ENCODE measurements at places on chromosomes 12 and 14.

DNA sequence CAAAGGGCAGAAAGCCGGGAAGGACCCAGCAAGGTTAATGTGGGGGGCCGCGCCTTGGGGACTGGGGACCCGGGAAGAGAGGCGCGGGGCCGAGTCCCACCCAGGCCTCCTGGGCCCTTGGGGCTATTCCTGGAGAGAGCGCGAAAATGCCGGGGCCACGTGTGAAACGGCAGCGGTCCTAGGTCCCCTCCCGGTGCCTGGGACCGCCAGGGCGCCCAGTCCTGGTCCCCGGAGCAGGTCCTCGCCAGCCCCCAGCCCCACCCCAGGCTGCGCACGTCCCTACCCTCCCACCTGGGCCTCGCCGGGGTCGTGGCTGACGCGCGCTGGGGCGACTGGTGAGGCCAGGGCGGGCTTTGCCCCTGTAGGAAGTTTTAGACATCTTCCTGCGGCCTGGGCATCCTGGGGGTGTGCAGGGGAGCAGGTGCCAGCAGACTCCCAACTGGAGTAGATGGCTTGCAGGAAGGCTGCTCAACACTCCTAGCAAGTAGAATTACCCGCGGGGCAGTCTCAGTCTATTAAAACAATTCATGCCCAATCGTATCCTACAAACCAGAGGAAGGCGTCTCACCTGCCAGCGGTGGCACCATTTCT is 708 bp downstream of the FAR2 start:
- no peak for DNase-seq

GRCh38 chr12:109462868-109463692 is 14.0 kb downstream of the KCTD10 start:
- DNase-seq: no peak

DNA sequence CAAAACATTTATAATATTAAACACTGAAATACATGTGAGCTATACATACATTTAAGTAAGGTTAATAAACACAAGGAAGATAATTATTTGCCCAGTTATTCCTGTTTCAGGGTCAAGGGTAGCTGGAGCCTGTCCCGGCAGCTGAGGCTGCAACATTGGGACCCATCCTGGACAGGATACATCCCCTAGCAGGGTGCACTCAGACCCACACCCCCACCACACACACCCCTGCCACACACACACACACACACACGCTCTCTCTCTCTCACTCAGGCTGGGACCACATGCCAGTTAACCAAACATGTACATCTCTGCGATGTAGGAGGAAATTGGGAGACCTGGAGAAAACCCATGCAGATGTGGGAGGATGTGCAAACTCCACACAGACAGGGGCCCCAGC is 112.6 kb upstream of the TMCC3 start:
- no peak for DNase-seq

- DNase-seq: no peak
Measured at GRCh38 chr12:15558915-15559528, 230.2 kb downstream of the EPS8 start.

- no peak for DNase-seq
Measured at GRCh38 chr14:31752867-31753661, 191.9 kb downstream of the NUBPL start.

DNA sequence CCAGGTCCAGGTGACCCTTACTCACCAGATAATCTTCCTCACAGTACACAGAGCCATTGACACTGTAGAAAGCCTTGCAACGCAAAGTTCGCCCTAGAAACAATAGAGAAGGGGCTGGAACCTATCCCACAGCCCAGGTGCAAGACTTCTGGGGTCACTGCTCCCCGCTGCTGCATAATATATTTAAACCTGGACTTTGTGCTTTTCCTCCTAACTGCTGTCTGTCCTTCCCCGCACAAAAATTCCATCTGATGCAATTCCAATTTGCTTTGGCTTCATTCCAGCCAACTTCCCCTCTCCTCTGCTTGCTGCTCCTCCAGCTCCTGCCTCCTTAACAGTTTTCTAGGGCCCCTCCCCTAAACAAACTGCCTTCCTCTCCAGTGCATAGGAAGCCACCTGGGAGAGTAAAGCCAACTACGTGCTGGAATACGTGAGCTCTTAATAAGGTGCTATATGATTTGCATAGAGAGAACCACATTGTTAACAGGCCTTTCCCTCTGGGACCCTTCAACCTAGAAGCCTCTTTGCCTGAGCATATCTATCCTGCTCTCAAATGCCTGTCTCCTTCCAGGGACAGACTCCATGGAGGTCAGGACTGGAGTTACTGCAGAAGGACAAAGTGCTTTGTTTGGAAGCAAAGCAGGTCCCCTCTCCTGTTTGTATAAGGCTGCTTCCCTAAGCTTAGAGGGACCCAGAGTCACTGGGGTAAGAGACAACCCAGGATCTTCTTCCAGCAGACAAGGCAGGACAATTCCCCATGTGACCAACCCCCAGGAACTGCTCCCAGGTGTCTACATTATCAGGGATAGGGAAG is 5.5 kb downstream of the AJUBA start:
- no peak for DNase-seq

DNA sequence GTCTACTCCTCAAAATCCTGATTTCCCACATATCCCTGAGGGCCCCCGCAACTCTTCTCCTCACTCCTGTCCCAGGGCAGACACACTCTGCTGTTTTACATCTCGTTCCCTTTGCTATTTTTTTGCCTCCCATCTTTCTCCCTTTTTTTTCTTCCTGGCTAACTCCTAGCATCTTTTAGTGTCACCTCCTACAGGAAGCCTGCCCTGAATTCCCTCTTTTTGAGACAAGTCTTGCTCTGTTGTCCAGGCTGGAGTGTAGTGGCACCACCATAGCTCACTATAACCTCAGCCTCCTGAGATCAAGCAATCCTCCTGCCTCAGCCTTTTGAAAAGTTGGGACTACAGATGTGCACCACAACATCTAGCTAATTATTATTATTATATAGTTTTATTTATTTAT is 13.3 kb downstream of the MORN3 start:
- no peak for DNase-seq

- no peak for DNase-seq
Measured at GRCh38 chr12:132726386-132726785, 15.7 kb downstream of the PGAM5 start.

Measured in stimulated activated CD8-positive, alpha-beta memory T cell treated with anti-CD3 and anti-CD28 coated beads, Interleukin-15, amount 100 ng/mL, for 24 hours (primary cell).